Caudate nucleus (tissue), 63 donors: ENCODE measurements at places on chromosomes 4 and X.
A peak's percentile ranks its signal among the peaks of the same experiment; 100 is the strongest.

- DNase-seq = no peak
These were observed 1002.3 kb downstream of the FAM133A start for GRCh38 chrX:94676285-94676684.

GRCh38 chr4:164428561-164428960, 325.4 kb upstream of the SMIM31 start:
- no peak for DNase-seq

DNA sequence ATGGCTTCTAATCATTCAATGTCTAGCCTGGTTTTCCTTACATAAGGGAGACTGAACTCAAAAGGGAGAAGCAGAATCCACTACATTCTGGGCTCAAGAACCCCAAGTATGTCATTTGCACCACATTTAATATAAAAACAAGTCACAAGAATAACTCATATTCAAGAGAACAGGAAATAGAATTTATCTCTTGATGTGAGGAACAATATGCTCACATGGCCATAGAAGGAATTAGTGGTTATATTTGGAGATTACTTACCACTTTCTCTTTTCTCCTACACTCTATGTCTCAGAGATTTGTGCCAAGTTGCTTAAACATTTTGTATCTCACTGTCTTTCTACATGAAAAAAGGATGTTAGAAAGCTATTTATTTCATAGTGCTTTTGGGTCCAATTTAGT, 922.6 kb upstream of the PABPC4L start:
- DNase-seq = no peak

DNA sequence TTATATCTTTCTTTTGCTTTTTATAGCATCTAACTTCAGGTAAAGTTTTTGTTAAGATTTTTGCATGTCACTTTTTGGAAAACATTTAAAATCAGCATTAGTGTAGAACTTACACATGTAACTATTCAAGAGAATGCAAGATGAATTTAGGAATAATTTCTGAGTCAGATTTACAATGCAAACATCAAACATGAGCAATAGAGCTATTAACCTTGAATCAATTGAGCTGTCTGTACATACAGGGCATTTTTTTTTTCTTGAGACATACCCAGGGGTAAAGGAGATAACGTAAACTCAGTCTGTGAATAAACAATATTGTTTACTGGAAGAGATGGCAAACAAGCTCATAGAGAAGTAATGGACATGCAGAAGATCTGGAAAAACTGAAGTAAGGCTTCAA, 311.5 kb downstream of the IL1RAPL2 start:
- no peak for DNase-seq

DNA sequence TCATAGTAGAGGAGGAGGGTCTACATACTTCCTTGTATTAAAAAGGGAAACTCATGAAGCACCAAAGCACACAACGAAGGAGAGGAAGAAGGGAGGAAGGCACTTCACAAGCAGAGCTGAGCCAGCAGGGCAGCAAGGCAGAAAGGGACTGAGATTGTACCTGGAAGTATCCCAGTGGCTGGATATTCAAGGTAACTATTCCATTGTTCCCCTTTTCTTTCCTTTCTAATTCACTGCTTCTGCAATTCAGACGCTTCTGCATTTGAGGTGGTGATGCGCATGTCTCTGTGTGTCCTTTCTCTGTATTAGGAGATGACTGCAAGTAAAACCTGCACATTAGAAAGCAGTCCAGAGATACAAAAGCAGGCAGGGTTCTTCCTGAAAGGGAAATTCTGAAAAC, 54.9 kb downstream of the UBQLN2 start:
- no peak for DNase-seq

GRCh38 chr4:182179751-182180150, 63.5 kb upstream of the TENM3 start:
- DNase-seq = no peak

- DNase-seq = no peak
These were observed 819 bp downstream of the PDLIM3 start for GRCh38 chr4:185534511-185534865.

DNA sequence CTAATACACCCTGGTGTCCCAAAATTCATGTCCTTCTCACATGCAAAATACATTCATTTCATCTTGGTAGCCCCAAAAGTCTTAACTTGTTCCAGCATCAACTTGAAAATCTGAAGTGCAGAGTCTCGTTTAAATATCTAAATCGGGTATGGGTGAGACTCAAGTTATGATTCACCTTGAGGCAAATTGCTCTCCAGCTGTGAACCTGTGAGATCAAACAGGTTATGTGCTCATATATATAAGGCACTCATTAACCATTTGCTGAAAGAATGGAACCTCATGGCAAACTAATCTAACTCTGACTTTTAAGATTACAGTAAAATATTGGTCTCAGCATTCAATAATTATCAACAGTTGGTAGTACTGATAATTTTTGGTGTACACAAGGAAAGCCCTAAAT, 55.5 kb downstream of the PDLIM5 start:
- no peak for DNase-seq

- DNase-seq = no peak
These were observed 427.4 kb upstream of the DIPK2B start for GRCh38 chrX:45628041-45628440.

DNA sequence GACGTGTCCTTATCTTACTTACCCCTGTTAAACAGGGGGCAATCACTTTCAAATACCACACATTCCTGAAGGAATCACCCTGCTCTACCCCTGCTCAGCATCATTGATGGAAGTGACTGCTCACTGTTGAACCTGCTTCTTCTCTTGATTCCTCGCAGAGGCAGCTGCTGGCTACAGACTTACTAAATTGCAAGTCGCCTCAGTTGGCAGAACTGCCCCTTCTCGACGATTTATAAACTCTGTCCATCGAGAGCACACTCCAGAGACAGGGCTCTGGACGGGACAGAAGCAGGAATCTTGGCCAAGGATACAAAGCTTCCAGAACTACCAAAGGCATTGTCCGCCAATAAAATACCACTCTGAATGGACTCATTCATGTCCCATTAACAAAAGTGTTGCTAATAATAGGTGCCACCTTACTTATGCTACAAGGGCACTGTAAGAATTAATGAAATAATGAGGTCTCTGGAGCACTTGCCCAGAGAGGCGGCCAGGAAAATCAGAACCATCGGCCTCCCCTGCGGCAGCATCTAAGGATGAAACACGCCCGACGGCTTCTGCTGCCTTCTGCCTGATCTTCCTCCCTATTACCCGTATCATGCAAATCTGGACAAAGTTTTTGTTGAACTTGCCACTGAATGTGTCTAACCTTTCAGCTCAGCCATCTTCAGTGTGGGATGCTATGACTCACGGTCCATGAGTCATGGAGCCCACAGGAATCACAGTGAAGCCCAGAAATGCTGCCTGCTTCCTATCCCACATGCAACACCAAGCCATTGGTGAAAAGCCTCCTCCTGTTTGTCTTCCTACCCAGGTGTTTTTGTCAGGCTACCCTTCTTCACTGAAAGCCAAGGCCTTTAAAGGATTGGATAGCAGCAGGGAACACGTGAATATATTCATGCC, 164.9 kb downstream of the MAML3 start:
- peak; percentile 42 for DNase-seq

GRCh38 chrX:119763836-119764387, 5.5 kb downstream of the SOWAHD start:
- no peak for DNase-seq

GRCh38 chr4:4735136-4735750, 124.2 kb upstream of the MSX1 start:
- no peak for DNase-seq

GRCh38 chrX:125709532-125709931, 389.9 kb downstream of the TEX13C start:
- no peak for DNase-seq

GRCh38 chr4:11495818-11496217, 67.1 kb upstream of the HS3ST1 start:
- DNase-seq = no peak

DNA sequence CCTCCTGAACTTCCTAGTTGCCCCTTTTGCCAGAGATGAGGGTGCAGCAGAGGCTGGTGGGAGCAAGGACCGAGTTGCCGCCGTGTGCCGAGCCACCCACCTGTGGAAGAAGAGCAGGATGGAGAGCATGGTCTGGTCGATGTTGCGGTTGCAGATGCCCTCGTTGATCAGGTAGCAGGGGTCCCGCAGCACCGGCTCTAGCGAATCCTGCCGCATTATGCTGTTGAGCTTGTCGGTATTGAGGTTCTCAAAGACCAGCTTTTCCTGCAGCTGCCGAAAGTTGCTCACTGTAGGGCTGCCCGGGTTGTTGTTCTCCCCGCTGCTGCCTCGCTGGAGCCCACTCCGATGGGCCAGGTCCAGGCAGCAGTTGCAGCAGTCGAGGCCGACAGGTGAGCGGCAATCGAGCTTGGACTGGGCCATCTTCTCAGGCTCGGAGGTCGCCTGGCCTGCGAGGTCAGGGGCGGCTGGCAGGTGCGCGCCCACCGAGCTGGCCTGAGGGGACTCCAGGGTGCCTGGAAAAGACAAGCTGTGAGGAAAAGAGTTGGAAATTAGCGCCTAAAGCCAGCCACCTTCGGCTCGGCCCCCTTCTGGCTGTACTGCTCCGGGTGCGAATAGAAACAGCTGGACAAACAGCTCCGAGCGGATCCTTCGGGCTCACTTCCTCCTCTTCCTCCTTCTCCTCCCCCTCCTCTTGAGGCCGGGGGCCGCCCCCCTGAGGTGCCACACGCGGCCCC, 420 bp downstream of the TSC22D3 start:
- DNase-seq = no peak

DNA sequence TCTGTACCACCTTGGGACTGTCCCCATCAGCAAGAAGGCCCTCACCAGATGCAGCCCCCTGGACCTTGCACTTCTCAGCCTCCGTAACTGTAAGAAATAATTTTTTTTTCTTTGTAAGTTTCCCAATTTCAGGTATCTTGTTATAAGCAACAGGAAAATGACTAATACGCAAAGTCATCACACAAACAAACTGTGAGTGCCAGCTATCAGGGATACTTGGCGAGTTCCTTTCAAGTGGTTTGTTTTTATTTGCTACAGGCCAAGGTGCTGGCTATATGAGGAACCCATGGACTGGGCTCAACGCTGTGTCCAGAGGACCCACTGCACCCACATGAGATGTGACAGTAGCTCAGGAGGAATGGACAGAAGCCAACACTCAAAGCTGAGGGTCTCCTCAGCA, 11.5 kb upstream of the GPM6B start:
- no peak for DNase-seq

GRCh38 chr4:81620442-81620841, 148.7 kb upstream of the RASGEF1B start:
- no peak for DNase-seq

DNA sequence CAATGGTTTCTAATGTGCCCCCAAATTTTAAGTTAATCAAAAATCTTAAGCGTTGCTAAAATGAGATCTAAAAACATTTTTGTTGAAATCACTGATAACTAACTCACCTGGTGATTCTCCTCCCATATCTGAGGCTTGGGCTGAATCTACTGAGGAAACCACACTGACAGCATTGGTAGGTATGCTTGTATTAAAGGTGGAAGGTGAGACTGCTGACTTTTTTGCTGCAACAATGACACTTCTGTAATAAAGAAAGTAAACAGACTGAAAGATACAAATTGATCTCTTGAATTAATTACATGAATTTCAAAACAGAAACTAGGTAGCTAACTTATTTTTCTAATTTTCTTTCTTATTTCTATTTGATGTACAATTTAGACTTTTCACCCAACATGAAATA, 198.1 kb downstream of the LRBA start:
- no peak for DNase-seq

GRCh38 chr4:41424522-41424921, 113.4 kb upstream of the LIMCH1 start:
- no peak for DNase-seq

DNA sequence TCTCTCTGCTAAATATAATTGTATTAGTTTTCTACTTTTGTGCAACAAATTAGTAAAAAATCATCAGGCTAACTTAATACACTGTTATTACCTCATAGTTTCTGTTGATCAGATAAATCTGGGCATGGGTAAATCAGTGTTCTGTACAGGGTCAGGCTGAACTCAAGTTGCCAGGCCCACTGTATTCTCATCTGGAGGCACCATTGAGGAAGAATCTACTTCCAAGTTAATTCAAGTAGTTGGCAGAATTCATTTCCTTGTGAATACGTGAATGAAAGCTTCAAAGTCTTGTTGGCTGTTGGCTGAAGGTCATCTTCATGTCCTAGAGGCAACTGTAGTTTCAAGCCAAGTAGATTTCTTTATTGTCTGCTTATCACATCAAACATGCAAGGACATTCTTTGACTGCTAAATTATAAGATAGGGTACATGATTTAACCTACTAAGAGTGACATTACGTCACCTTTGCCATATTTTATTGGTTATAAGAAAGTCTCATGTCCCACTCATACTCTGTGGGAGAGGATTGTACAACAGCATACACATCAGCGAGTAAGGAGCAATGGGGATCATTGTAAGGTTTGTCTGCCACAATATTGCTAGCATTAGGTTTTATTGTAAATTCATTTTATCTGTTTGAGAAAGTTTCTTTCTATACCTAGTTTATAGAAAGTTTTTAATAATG, 1219.0 kb downstream of the ARAP2 start:
- DNase-seq = no peak

DNA sequence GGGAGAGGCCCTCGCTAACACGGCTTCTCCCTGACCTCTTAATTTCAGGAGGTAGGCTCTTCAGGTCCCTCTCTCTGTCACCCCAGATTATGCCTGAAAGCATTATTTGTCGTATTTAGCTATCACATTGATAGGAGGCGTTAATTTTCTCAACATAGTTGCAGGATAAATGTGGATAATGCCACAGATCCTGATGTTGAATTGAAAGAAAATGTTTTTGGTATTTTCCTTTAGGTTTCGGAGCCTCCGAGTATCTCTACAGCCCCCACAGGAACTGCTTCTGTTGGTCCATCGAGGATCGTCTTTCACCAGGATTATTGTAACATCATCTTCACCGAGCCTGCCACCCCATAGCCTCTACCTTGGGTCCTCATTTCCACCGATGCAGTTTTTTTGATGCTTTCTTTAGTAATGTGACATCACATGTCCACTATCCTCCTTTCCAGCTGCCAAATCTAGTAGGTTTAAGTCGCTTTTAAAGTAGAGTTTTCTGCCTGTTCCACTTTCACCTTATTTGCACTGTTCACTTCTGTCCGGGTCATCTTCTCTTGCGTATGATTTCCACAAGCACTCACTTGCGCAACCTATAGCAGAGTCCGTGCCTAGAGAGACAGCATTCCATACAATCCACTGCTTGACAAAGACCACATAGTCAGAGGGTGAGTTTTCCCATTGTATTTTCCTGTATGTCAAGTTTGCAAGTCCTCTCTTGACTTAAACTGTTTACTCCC, 665 bp downstream of the TIGD2 start:
- DNase-seq = no peak

DNA sequence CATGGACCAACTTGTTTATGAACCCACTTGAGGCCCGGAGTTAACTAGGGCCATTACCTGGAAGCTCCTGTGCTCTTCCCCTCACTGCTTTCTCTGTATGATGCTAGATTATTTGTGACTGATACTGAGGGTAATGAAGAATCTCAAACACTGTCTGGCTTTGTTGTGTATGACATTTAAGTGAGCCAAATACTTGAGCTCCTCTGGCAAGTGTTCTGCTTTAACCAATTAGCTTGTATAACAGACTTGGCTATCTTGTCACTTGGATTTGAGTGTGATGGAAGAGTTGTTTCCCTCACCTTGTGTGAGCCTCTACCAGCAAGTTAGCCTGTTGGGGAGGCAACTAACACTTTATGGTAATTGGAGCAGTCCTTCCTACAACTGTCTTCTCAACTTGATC, 42.7 kb downstream of the CCNG2 start:
- DNase-seq = no peak

GRCh38 chr4:7679406-7680040, 244.8 kb upstream of the PSAPL1 start:
- no peak for DNase-seq

- DNase-seq = no peak
These were observed 14.9 kb upstream of the FAM9B start for GRCh38 chrX:9048801-9049200.
